Hematopoietic multipotent progenitor cell treated with erythropoietin and hydrocortisone succinate and interleukin-3 and kit ligand, for 17 days (in vitro differentiated cells): ENCODE measurements at places on chromosomes 2 and 18.

DNA sequence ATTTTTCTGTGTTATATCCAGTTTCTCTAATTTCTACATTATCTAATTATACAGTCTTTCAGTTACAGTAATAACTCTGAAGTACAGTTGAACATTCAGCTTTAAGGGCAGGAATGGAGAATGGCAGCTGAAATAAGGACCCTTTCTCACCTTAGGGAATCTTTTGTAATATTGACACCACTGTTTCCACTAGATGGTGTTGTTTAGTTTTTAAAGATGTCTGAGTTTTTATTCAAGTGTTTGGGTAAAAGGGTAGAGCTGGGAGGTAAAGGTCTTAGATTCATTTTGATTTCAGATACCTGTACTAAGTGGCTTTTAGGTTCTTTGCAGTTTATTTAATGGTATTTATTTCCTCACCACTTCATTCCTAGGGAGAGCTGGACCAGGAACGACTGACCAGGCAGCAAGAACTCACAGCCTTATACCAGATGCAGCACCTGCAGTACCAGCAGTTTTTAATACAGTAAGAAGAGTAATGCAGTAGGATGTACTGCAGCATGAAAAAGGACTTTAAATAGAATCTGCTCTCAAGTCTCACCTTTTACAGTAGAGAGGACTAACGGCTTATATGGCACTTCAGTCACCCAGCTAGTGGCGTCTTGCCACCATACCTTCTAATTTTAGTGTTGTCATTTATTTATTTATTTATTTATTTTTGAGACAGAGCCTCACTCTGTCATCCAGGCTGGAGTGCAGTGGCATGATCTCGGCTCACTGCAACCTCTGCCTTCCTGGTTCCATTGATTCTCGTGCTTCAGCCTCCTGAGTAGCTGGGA, 33.2 kb upstream of the KCNJ13 start:
- DNase-seq, result no peak

GRCh38 chr2:9212010-9212635, 5.5 kb downstream of the ASAP2 start:
- no peak for DNase-seq

DNA sequence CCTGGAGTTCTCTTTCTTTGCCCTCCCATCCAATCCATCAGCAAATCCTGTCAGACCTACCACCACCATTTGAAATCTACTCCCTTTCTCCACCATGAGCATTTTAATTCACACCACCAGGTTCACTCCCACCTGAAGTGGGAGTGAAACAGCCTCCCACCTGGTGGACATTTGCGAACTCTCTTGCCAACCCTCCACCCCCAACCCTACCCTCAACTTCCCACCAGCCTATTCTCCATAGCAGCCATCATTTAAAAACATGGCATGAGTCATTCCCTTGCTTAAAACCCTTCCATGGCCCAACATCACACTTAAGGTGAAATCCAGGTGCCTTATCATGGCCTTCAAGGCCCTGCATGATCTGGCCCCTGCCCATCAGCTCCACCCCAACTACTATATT, 3.5 kb downstream of the RTKN start:
- no peak for DNase-seq

- DNase-seq, result no peak
Observed at GRCh38 chr18:44792456-44793061, 111.9 kb downstream of the SETBP1 start.

DNA sequence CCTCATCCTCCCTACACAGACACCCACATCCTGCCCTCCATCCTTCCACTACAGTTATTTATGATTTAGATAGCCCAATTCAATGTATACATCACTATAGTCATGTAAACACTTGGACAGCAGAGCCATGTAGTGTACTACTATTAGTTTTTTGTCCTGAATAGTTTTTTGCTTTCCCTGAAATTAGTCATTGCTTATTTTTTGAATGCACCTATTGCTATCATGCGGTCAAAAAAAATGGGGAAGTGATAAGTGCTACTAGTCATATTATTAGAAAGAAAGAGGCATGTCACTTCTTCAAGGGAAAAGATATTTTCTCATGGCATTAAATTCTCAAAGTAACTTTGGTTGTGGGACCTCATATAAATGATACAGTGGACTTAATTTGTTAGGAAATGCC, 6.8 kb upstream of the GREB1 start:
- no peak for DNase-seq

- DNase-seq, result no peak
Observed at GRCh38 chr18:77199707-77200106, 49.9 kb upstream of the GALR1 start.

GRCh38 chr2:109188898-109189297, 59.9 kb downstream of the SH3RF3 start:
- no peak for DNase-seq

DNA sequence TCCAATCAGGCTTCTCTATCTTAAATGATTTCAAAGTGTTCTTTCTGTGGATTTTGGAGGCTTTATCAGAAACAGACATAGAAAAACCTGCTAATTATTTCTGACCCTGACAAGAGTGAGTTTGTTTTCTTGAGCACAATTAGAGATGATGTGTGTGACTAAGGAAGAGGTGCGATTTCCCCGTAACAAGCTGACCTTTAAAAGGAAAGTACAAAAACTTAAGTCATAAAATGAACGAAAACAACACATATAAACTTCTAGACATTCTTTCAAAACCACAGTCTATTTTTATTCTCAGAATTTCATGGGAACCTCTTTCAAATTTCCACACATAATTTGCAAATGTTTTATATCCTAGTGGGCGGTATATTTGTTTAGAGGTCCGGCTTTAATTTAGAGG, 604.8 kb downstream of the CPS1 start:
- DNase-seq, result no peak

DNA sequence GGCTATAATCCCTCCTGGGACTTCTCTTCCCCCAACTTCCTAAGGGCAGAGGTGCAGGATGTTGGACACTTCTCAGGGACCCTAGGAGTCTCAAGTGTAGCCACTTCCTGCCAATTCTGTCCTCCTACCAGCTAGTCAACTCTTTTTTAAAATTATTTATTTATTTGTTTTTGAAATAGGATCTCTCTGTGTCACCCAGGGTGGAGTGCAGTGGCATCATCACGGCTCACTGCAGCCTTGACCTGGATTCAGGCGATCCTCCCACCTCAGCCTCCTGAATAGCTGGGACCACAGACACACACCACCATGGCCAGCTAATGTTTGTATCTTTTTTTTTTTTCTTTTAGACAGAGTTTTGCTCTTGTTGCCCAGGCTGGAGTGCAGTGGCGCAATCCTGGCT, 11.5 kb downstream of the SFTPB start:
- DNase-seq, result no peak

GRCh38 chr2:236569573-236569973, at the start of gene ACKR3:
TSS of gene ACKR3 (plus strand) at chr2:236569825. CDS start at chr2:236580466, 10,641 bp downstream.
- no peak for DNase-seq

DNA sequence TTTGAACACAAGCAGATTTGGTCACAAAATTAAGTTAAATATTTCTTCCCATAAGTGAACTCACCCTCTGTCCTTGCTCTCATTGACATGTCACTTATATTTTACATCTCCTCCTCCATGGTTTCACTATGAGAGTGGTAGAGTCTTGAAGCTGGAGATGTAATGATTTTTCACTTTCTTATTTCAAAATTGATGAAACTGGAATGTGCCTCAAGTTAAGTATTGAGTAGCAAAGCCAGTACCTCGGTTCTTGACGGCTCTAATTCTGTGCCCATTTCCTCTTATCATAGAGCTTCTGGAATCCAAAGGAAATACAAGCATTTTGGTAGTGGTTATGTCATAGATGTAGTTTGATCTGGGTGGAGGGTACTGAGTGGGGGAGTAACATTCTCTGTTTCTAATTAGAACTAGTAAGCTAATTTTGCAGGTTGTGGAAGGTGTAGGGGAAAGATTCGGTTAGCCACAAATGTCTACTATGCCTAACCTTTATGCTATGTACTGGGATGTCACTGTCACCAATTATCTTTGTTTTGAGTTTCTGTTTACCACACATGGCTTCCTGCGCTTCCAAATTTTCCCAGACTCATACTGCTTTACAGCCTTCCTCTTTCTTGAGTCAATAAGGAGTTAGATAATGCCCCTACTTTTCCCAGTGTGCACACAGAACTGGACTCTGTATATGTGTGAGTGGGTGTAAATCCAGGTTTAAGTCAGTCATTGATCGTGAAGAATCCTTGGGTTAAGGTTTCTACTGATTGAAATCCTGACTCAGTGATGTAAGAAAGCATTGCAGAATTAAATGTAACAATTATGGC, 96.8 kb downstream of the DIS3L2 start:
- no peak for DNase-seq

DNA sequence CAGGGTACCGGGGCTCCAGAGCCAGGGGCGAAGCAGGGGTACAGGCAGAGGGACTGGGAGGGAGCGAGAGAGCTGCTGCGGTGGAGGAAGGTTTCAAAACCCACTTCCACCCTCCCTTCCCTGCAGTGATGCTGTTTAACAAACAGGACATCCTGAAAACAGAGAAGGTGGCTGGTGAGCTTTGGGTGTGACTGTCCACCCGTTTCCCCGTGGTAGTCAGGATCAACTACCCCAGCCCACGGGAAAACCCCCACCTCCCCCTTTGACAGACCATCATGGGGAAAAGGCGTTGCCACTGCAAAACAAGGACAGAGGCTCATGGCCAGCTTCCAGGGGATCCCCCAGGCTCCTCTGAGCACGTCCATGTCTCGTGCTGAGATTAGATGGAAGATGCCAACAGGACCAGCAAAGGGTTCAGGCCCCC, 12.9 kb downstream of the TMEM185B start:
- no peak for DNase-seq

- DNase-seq, result no peak
Observed at GRCh38 chr2:7951001-7951400, 730.9 kb upstream of the ID2 start.

DNA sequence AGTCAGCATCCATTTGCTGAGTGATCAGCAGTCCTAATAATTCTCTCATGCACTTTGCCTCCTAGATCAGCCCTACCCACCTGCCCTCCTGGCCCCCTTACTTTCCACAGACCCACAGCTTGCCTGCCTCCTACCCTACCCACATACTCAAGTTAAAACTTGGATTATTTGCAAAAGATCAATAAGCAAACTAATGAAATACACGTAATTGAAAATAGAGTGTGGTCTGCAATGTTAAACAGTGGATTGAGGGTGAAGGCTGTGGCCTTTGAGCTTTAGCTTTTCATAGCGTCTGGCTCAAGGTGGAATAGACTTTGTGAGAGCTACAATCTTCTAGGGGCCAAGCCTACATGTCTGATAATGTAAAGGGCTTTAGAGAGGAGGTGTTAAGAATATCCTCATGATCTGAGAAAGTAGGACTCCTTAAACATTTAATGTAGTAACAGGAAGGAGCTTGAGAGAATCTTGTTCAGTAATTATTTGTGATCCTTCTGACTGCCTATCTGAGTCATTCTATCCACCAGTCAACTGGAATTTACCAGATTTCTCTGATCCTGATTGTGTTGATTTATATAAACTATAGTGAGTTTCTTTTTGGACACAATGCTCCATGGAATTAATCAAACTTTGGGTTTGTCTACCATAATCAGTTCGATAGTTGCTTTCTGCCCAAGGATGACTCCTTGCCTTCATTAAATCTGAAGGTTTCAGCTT, 310.0 kb downstream of the HRH4 start:
- no peak for DNase-seq

GRCh38 chr2:218284106-218284811, 8.0 kb downstream of the TMBIM1 start:
- DNase-seq, result peak; percentile 86

GRCh38 chr2:866009-866680, 84.5 kb upstream of the SNTG2 start:
- no peak for DNase-seq

- DNase-seq, result no peak
Observed at GRCh38 chr18:70249118-70249517, 39.7 kb upstream of the SOCS6 start.

DNA sequence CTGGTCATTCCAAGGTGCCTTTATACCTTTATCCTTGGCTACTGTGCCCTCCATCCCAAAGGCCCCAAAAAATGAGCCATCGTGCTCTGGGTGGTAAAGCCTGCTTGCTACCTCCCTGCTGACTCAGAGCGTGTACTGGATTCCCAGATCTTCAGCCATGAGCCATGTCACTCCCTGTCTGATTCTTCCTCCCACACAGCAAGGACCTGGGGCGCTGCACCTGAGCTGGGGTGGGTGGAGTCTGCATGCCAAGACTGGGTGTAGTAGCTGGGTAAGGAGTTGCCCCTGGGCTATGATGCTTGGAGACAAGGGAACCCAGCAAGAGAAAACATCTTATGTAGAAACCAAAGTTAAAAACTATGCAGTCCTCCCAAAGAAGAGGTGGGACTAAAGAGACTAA, 37.2 kb upstream of the APCDD1 start:
- no peak for DNase-seq

DNA sequence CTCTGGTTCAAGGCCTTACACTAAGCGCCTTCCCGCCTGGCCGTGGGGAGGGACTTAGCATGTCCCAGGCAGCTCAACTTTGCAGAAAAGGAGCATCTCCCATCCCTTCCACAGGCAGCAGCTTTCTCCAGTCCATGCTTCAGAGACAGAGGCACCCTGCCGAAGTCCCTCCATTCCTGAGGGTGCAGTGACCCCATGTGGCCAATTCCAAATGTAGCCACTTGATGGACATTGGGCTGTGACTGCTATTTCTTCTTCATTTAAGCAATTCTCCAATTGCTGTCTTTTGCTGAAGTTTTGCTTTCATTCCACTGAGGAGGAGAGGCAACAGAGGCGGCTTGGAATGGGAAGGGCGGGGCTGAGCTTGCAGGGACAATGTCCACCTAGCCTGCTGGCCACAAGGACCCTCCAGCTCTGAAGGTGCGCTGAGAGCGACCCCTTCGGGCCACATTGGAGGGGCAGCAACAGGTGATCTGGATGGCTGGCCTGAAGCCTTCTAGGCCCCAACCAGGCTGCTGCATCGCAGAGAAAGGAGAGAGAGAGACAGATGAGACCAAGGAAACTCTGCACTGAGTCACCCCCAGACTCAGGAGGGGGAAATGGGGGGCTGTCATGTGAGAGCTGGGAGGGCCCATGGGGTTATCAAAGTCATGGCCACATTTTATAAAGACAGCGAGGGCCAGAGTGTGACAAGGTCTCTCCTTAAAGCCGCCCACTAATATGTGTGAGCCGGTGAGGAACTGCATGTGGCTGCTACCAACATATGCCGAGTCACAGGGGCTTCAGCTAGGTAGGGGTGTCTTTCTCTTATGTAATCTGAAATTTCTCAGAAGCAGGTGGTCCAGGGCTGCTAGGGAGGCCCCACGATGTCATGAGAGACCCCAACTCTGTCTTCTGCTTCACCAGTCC, 61.3 kb downstream of the LONRF2 start:
- no peak for DNase-seq

DNA sequence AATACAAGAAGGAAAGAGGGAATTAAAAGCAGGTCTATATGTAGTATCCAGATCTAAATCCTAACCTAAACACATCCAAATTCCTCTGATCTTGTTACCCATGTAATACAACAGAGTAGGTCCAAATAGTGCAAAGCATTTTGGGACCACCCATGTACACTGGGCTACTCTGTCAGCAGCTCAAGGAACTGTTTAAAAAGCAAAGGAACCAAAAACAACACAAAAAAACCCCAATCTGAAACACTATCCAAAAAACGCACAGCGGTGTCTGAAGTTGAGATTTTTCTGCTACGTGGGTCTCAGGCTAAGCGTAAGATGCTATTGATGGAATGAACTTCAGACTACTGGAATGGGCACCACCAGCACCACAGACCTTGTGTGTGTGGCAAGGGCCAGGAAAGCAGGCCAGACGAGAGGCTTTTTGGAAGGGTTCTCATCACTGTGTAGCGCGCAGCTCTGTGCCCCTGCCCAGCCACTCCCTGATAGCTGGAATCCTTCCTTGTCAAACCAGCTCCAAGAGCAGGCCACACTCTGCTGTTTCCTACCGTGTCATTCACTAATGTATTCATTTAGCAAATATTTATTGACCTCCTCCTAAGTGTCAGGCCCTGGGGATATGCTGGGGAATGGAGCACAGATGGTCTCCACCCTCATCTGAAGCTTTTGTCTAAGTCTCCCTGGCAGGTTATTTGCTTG, 101.4 kb downstream of the COLEC12 start:
- DNase-seq, result no peak
